ENCODE measurements at places on chromosomes 6 and 20.

DNA sequence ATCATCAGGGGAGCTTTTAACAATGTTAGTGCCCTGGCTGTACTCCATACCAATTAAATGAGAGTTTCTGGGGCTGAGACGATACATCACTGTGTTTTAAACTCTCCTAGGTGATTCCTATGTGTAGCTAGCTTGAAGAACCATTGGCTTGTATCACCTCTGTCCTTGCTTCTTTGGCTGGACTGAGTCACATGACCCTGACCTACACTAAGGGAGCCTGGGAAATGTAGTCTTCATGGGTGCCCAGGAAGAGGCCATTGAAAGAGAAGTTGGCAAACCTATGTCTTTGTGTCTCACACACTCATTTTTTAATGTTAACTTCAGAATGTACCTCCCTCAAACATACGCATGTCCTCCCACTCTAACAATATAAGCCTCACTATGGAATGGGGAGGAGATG lies 506.6 kb downstream of the DHX35 start:
- DNase-seq = no peak

- no peak for DNase-seq
Measured at GRCh38 chr6:43089874-43090558, 13.9 kb downstream of the PTK7 start.

GRCh38 chr20:43252761-43253160 lies 63.1 kb upstream of the PTPRT start:
- no peak for DNase-seq

GRCh38 chr6:118665011-118665410 lies 13.6 kb upstream of the CEP85L start:
- DNase-seq = no peak

DNA sequence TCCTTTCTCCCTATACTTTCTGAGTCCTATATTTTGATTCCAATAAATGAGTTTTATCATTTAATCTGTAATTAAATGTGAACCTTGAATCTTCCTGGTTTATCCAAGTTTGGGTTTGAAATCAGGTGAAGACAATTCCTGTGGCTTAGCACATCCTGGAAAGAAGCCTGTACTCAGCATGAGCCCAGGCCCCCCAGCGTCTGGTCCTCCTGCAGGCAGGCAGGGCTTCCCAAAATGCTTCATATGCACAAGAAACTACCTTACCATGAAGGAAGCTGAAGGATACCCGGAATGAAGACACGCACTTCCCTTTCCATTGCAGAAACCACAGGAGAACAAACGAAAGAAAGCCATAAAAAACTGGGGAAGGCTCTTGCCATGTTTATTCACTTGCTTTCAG lies 157.4 kb upstream of the PDE10A start:
- DNase-seq = no peak

- no peak for DNase-seq
Measured at GRCh38 chr6:152976749-152977148, 6.1 kb downstream of the FBXO5 start.

DNA sequence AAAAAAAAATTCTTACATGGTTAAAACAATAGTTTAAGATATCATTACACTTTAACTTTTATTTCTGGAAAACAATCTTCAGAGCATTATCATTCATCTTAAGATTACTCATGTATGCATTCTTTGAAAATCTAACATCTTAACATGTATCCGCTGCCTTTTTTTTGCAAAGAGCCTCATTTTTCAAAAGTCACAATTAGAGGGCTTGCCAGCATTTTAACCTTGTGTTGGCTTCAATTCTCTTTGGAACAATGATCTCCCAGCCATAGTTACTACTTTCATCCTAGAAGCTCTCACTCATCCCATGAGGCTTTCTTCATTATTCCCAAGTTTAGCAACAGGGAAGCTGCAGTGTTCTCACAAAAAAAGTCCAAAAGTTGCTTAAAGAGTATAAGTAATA lies 330.8 kb downstream of the BCKDHB start:
- no peak for DNase-seq

GRCh38 chr20:50515471-50516106 lies 5.4 kb downstream of the PTPN1 start:
- DNase-seq = no peak

GRCh38 chr6:4510906-4511640 lies 265.1 kb upstream of the CDYL start:
- DNase-seq = no peak

DNA sequence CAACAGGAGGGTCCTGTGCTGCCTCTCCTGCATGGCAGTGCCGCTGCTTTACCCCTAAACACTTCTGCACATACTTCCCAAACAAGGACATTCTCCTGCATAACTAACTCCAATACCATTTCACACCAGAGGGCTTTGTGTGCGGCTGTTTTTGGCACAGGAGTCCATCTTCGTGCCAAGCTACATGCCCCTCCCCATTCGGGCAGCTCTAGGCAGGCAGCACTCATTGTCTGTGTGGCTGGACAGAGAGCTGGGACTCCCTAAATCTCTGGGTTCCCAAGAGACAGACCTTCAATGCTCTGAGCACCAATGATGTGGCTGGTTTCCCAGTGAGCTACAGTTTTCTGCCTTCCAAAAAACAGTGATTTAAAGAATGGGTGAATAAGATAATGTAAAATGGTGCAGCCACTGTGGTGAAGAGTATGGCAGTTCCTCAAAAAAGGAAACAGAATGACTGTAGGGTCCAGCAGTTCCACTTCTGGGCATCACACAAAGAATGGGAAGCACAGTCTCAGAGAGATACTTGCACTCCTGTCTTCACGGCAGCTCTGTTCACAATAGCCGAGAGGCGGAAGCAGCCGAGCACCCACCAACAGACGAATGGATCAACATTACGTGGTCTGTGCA lies 80.3 kb upstream of the DUSP22 start:
- no peak for DNase-seq

DNA sequence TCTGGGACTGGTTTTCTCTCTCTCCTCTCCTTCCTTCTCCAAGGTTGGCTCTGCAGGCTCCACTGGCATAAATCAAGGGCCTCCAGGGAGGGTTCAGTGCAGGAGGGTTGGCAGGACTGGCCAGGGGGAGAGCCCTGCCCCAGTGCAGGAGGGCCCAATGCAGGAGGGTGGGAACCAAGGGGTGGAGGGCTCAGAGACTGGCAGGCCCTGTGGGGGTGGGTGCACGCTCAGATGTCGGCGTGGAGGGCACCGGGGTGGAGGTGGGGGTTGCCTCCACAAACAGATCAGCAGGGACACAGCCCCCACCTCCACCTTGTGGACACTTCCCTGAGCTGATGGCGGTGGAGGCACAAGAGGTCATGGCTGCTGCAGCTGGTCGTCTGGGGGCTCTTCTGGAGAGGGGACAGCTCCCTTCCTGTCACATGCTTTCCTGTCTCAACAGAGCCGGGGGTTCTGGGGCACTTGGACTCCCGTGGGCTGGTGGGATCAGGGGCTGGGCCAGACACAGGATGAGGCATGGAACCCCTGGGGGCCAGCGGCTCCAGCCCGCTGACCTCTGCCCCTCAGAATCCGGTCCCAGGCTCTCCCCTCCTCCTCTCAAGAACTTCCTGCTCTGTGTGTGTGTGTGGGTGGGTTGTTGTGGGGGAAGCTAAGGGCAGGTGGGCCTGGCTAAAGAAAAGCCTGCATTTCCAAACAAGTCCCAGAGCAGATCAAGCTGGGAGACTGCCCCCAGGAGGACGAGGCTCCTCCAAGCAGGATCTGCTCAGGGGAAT lies 2.7 kb upstream of the ABHD16B start:
- no peak for DNase-seq

- DNase-seq = no peak
Measured at GRCh38 chr6:150534553-150534952, 65.1 kb upstream of the PLEKHG1 start.

GRCh38 chr6:56259234-56260077 lies 12.1 kb upstream of the COL21A1 start:
- no peak for DNase-seq

DNA sequence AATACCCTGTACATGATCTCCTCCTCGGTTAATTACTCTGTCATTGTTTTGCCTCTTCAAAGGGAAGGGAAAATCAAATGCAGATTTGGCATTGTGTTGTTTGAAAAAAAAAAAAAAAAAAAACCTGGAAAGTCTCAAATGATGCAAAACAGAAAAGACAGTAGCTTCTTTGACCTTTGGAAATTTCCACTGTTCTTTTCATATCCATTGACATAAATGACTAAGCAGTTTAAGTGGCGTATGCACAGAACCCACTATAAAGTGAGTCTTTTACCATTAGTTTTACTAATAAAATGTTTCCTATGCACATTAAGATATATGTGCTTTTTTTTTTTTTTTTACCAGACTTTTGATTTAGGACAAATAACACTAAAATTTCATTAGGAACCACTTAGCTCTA lies 704.3 kb downstream of the TFAP2A start:
- no peak for DNase-seq

DNA sequence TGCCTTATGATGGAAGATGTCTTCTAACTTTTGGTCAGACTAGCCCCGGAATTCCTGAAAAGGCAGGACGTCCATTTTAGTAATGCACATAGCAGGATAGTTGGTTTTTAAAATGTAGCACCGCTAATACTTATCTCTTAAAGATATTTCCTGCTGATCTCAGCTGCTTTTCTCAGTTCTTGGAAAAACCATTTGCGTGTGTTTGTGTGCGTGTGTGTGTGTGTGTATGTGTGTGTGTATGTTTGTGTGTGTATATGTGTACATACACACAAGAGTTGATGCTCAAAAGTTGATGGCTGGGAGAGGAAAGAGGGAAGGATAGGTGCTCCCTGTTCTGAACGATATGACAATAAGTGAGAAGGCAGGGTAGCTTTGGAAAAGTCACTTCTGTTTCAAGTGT lies 61.7 kb upstream of the SUPT3H start:
- no peak for DNase-seq

- DNase-seq = no peak
Measured at GRCh38 chr6:108001696-108002231, 43.8 kb upstream of the SEC63 start.

- DNase-seq = no peak
Measured at GRCh38 chr6:138440758-138441357, 36.8 kb downstream of the HEBP2 start.

- DNase-seq = no peak
Measured at GRCh38 chr6:67608099-67608749, 1026.9 kb upstream of the ADGRB3 start.

GRCh38 chr20:38159957-38160756 lies 4.9 kb downstream of the TGM2 start:
- DNase-seq = no peak

- no peak for DNase-seq
Measured at GRCh38 chr6:168332020-168332419, 12.4 kb upstream of the DACT2 start.

GRCh38 chr20:38986663-38987062 lies 24.5 kb downstream of the DHX35 start:
- no peak for DNase-seq

GRCh38 chr6:20129290-20130088 lies 82.8 kb downstream of the MBOAT1 start:
- DNase-seq = no peak

- no peak for DNase-seq
Measured at GRCh38 chr6:40251637-40252300, 317.5 kb upstream of the MOCS1 start.

GRCh38 chr6:125746731-125747588 lies 2.5 kb upstream of the HEY2 start:
- peak; percentile 49 for DNase-seq

GRCh38 chr20:24784607-24785006 lies 164.5 kb upstream of the CST7 start:
- DNase-seq = no peak

- no peak for DNase-seq
Measured at GRCh38 chr6:142784344-142784743, 160.6 kb downstream of the HIVEP2 start.

GRCh38 chr6:13195803-13196202 lies 132.5 kb downstream of the TBC1D7 start:
- no peak for DNase-seq

DNA sequence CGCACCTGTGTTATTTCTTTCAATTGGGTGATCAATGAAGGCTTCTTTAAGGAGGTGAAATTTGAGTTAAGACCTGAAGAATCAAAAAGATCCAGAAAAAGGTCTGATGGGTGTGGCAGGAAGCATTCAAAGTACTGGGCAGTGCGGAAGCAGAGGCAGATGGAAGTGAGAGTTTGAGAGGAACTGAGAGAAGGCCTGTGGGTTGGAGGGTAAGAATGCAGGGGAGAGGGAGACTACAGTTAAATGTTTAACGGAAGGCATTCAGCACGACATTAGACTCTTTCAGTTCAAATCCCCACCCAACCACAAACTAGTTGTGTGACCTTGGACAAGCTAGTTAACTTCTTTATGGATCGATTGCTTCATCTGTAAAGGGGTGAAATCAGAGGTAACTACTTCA lies 50.5 kb upstream of the GCM1 start:
- no peak for DNase-seq

- peak; percentile 69 for DNase-seq
Measured at GRCh38 chr20:57388953-57389694, 2.1 kb upstream of the RBM38 start.

DNA sequence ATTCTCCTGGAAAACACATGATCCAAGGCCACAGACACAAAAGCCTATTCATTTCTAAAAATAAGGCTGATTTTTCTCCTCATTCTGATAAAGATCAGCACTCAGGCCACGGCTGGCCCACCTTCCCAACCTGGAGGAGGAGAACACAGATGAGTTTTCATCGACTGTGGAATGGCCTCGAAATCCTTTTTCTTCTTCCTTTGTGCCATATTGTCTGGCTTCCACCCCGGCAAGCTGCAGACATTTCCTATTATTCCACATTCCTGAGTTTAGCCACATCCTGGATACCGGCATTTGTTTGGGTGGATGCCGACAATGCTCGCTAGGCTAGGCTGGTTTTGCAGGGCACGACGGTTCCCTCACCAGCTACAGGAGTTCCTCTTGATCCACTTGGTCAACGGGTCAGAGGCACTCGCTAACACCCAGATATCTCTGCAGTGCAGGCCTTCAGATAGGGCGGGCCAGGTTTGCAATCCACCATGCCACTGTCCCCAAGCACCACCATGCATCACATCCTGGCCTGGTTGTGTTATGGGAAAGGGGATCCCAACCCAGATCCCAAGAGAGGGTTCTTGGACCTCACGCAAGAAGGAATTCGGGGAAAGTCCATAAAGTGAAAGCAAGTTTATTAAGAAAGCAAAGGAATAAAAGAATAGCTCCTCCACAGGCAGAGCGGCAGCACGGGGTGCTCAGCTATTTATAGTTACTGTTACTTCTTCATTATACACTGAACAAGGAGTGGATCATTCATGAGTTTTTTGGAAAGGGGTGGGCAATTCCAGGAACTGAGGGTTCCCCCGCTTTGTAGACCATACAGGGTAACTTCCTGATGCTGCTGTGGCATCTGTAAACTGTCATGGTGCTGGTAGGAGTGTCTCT lies 4.2 kb upstream of the CTSZ start:
- no peak for DNase-seq
